ENCODE measurements at places on chromosomes 7 and 10.

- H3K4me1 ChIP-seq: no peaks in the 10 kb centered on the region
- no peak for DNase-seq
- H3K27ac ChIP-seq: no peak overlapping the region
- no peak overlapping the region for H3K4me3 ChIP-seq
- no peaks in the 10 kb centered on the region for H3K27me3 ChIP-seq
These were observed 25.5 kb upstream of the FAM221A start for GRCh38 chr7:23654508-23654907.

GRCh38 chr7:151238924-151239836 is 6.9 kb downstream of the CHPF2 start:
- no peak overlapping the region for H3K4me3 ChIP-seq
- H3K36me3 ChIP-seq: peaks cover 9% of the 10 kb centered on the region
- H3K27me3 ChIP-seq: no peaks in the 10 kb centered on the region
- DNase-seq: no peak
- peaks cover 20% of the 10 kb centered on the region for H3K4me1 ChIP-seq

GRCh38 chr7:94810496-94810895 is 96.9 kb upstream of the PPP1R9A start:
- H3K4me1 ChIP-seq: no peaks in the 10 kb centered on the region
- H3K27ac ChIP-seq: no peak overlapping the region
- no peak for DNase-seq

DNA sequence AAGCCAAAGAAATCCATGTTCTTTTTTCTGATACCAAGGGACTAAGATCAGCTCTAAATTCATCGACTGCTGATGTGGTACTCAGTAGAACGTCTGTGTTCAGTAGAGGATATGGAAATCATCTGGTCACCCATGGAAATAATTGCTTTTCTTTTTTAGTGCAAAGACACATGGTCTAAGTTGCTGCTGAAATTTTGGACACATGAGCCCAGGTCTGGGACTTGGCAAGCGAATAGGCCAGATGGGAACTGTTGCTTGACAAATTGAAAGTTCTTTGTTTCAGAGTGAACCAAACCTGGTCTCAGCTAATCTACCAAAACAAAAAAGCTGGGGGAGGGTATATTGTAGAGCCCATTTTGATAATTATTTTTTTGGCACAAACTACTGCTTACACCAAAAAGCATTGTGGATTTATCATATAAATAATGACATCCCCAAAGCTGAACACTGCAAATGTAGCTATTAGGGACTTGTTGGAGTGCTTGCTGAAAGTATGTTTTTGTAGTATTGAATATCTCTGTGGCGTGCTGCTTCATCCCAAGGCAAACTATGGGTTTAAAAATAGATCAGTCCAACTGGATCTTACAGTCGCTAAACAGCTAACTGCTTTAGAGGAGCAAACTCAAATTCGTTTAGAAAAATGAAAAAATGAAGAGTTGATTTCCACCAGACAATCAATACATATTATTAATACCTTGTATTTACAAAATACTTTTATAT is 144.7 kb downstream of the TRIL start:
- H3K4me1 ChIP-seq: no peaks in the 10 kb centered on the region
- H3K4me3 ChIP-seq: no peak overlapping the region
- no peaks in the 10 kb centered on the region for H3K36me3 ChIP-seq
- no peak for DNase-seq
- H3K27ac ChIP-seq: no peak overlapping the region

DNA sequence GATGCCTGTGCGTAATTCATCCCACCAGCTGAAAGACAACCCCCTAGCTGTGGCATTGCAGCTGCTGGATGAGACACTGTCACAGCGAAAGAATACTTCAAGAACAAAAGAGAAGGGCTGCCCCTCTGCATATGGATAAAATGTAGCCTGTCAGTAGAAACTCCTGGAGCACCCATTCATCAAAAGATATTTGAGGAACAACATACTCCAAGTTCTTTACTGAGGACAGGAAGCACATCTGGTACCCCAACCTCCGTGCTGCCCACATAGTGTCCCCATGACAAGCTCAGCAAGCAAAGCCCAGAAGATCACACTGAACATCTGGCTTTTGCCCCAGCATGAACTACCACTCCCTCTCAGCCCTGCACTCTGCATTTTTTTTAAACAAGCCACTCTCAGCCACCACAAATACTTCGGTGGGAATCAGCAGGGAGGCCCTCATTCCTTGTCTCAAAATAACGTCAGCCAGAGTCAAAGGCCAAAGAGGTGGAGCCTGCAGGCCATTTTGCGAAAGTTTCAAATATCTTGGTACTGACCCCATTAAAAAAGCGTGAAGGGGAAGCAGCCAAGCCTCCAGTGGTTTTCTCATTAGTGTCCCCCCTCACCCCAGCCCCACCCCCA is 1.7 kb downstream of the CREB3L2 start:
- no peaks in the 10 kb centered on the region for H3K27me3 ChIP-seq
- peaks cover 40% of the 10 kb centered on the region for H3K4me1 ChIP-seq
- peaks cover 18% of the 10 kb centered on the region for H3K36me3 ChIP-seq
- H3K27ac ChIP-seq: no peak overlapping the region
- H3K4me3 ChIP-seq: peak overlapping the region; percentile 87

DNA sequence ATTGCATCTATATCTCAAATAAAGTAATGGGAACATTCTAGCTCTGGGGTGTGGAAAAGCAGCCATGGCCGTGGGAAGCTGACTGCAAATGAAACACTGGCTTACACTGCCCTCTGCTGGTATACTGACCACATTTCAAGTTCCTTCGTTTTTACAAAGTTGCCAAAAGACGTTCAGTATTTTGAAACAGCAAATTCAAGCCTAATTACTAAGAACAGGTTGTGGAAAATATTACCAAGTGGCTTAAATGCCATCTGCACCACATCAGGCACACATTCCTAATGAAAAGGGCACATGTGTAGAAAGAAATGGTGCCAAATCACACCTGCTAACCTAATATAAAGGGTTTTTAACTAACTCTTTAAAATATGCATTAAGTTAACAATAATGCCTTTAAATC is 83.9 kb downstream of the JAZF1 start:
- H3K4me1 ChIP-seq: no peaks in the 10 kb centered on the region
- H3K27me3 ChIP-seq: no peaks in the 10 kb centered on the region
- no peaks in the 10 kb centered on the region for H3K36me3 ChIP-seq
- no peak for DNase-seq
- no peak overlapping the region for H3K27ac ChIP-seq

GRCh38 chr10:44307691-44308090 is 77.2 kb downstream of the CXCL12 start:
- H3K4me3 ChIP-seq: no peak overlapping the region
- H3K27ac ChIP-seq: no peak overlapping the region
- peaks cover 10% of the 10 kb centered on the region for H3K4me1 ChIP-seq
- no peak for DNase-seq

Measured in activated CD8-positive, alpha-beta memory T cell treated with anti-CD3 and anti-CD28 coated beads, Interleukin-2, amount 10 ng/mL, durations not matched to agents 7 days and 5 days (primary cell).